ENCODE measurements at places on chromosomes 5 and 9.

- no peak for DNase-seq
Measured at GRCh38 chr5:178668579-178668978, 41.7 kb upstream of the CLK4 start.

- no peak for DNase-seq
Measured at GRCh38 chr9:75964427-75964826, 74.0 kb downstream of the PCSK5 start.

GRCh38 chr5:101024299-101024698 lies 121.2 kb upstream of the ST8SIA4 start:
- no peak for DNase-seq

DNA sequence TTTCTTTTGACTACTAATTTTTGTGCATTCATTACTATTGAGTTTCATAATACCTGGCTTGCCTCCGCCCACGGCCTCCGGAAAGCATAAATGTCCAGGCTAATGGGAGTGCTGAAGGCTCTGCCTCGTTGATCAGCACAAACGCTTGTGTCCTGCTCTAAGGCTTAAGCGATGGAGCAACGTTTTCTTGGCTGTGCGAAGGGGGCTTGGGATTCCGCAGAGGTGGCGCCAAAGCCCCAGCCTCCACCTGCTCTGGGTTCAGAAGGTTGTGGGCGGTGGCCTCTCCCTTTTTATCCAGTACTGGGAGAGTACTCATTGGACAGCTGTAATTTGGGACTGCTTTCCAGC lies 19.7 kb downstream of the ANXA2R start:
- no peak for DNase-seq

DNA sequence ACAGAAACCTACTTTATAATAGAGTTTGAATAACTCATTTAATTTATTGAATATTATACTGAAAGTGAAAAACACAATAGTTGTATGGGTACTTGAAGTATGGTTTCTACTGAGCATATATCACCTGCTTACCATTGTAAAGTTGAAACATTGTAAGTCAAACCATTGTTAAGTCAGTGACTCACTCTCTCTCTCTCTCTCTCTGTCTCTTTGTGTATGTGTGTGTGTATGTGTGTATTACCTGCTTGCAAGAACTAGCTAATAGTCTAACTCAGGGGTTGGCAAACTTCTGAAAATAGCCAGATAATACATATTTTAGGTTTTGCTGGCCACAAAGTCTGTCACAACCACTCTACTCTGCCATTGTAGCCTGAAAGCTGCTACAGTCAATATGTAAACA lies 564.3 kb upstream of the ZNF608 start:
- DNase-seq, result no peak

DNA sequence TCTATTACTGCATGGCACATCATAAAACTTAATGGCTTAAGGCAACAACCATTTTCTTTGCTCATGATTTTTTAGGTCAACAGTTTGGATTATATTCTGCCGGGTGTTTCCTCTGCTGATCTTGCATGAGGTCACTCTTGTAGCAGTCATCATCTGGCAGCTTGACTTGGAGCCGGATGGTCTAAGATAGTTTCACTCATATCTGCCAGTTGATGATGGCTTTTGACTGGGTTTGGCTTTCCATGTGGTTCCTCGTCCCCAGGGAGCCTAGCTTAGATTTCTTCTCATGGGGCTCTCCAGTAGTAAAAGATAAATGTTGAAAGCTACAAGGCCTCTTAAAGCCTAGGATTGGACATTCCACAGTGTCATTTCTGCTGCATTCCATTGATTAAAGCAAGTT lies 27.4 kb downstream of the LNPEP start:
- no peak for DNase-seq

DNA sequence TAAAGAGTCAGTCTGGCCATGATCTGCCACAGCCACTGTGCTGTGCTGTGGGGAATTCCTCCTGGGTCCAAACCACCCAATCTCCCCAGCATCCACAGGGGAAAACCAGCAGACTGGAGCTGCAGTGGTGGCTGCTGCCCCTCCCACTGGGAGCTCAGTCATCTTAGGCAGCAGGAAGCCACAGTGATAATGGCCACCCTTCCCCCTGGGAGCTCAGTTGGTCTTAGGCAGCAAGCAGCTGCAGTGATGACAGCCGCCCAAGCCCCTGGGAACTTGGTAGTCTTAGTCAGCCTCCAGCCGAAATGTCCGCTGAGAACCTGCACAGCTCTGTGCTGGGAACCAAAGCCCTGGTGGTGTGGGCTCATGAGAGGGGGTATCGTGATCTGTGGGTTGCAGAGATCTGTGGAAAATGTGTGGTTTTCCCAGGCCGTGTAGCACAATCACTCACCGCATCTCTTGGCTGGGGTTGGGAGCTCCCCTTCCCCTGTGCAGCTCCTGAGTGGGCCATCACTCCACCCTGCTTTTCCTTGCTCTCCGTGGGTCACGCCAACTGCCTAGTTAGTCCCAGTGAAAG lies 38.4 kb upstream of the SMIM15 start:
- DNase-seq, result no peak

GRCh38 chr5:112560371-112560770 lies 141.3 kb upstream of the EPB41L4A start:
- no peak for DNase-seq

GRCh38 chr5:43619380-43619779 lies 16.4 kb downstream of the NNT start:
- DNase-seq, result no peak

DNA sequence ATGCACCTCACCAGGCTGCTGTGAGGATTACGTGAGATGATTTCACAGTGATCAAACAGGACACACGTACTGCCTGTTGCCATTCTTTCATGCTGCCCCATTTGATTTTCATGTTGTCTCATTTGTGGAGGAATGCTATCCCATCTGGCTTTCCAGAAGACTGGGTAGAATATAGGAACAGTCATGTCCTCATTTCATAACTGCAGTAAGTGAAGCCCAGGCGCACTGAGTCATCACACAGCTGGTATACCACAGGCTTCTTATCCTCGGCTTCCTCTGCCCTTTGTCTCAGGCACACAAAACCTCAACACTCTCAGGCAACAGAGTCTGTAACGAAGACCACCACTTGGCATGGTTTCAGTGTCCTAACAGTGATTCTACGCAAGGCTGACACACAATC lies 62.3 kb downstream of the LHFPL2 start:
- no peak for DNase-seq

DNA sequence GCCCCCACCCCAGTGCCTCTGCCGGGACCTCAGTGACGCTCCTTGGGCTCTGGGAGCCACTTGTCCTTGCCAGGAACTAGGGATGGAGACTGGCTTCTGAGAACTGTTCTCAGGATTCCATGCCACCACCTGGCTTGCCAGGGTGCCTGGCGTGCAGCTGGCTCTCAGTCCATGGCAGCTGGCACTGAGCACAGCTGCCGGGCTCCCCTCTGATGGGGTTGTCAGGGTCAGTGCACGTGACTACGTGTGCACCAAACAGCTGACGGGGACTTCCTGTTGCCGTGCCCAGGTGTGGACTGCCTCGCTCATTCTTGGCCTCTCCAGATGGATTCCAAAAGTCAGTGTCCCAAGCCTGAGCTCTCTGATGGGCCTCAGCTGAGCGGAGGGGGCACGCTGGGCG lies 9.4 kb downstream of the KCNT1 start:
- no peak for DNase-seq

- DNase-seq, result no peak
Measured at GRCh38 chr5:12566441-12566840, 662.2 kb upstream of the CTNND2 start.

DNA sequence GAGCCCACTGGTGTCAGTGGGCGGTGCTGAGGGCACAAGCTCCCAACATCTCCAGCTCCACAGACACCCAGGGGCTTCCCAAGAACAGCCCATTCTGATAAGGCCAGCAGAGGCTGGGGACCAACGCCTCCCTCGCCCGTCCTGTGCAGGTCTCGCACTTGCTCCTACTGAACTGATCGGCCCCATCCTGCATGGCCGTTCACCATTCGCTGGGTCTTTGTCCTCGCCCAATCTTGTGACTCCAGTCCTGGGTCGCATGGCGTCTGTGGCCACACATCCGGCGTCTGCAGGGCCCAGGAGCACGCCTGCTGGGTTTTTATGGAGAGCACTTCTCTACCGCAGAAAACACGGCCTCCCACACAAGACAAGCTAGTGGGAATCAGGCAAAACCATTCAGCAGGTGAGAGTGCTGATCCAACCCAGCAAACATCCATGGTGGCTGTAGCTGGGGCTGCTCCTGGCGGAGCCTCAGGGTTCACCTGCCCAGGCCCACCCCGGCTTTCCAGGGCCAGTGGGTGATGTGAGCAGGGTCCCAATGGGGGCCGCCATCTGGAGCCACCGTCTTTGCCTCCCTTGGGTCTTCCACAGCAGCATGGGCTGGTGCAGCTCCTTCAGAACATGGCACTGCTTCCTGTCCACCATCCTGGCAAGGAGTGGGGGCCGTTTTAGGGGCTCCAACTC lies 7.4 kb downstream of the LRRC14B start:
- DNase-seq, result no peak

GRCh38 chr9:89538871-89539270 lies 41.0 kb upstream of the SEMA4D start:
- DNase-seq, result no peak

- no peak for DNase-seq
Measured at GRCh38 chr9:91783876-91784672, 166.0 kb downstream of the ROR2 start.

DNA sequence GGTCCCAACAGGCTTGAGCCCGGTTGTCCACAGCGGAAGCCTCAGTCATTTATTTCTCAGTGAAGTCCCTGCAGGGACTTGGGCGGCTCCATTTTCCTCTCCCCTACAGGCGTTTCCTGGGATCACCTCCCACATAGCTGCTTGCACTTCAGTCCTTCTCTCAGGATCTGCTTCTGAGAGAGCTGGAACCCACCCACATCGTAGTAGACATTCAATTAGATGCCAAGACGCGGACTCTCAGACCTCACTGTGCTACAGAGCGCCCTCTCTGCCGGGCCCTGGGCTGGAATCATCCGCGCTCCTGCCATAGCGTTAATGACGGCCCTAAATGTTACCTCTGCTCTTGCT lies 54.0 kb upstream of the ROR2 start:
- no peak for DNase-seq

DNA sequence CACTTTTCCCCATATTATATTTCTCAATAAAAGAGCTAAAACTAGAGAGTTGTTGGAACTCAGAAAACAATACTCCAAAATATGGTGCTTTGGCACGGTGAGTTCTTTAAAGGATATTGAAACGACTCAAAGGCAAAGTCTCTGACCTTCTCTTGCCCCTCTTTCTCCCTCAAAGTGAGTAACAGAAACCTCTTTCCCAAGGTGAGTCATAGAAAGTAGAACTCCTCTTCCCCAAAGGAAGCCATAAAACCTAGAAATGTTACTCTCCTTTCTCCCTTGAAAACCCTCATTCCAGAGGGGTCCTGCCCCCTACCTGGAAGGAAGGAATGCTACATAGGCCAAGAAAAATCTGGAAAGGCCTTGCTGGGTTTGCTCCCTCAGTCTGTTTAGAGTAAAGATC lies 47.5 kb downstream of the RAPGEF6 start:
- no peak for DNase-seq

- DNase-seq, result no peak
Measured at GRCh38 chr9:73138516-73138915, 13.1 kb upstream of the ANXA1 start.

DNA sequence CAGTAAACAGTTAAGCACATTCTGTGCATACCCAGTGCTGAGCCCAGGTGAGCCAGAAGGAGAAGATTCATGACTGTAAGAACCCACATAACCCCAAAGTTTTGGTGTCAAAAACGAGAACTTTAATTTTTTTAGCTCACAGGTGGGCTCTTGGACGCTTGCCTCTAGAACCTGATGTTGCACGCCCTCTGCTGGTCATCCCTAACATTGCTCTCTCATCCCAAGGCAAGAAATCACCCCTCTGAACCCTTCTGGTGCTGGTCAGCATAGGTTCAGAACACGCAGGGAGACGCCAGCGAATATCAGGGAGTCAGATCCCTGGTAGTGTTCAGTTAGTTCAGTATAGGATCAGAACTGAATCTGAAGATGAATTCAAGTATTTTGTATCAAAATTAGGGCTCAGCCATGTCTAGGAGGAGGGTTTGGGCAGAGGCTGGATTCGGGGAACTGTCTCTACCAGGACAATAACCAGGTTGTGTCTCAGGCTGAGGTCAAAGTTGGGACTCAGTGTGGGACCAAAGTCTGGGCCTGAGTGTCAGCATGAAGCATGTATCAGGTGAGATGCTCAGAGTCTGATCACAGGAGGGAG lies 4.1 kb upstream of the DNAJB5 start:
- DNase-seq, result no peak

DNA sequence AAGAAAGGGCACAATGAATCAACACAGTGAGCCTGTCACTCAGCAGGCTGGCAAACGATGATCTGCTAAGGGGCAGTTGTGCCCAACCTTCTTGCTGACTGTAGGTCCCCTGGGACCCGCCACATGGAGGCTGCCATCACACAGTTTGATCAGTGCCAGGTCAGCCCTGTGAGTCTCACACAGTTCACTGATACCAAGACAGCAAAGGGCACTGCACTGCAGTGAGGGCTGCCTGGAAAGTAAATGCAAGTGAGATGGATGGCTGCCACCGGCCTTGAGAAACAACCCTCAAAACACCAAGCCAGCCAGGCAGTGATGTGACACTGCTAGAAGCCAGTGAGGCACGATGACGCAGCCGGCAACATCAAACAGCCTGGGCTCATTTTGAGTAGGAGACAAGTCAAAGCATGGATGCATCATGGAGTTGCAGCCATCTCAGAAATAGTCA lies 30.3 kb downstream of the FOXD1 start:
- DNase-seq, result no peak

DNA sequence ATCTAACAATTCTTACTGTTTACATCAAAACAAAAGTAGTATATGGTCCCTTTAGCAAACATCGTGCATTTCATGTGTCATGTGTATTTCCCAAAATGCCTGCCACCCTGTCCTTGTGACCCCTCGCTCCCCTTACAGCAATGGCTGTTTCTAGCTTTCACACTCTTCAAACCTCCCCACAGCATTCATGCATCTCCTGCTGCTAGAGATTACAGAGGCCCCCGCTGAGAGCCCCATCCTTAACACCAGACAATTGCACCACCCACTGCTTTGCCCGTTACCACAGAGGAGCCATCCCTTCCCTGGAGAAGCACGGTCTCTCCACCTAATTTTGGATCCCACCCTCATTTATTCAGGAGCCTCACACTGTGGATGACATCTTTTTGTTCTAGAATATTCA lies 149.7 kb upstream of the IRX4 start:
- DNase-seq, result no peak

- DNase-seq, result peak; percentile 71
Measured at GRCh38 chr5:91381774-91382359, 1.2 kb downstream of the ARRDC3 start.

DNA sequence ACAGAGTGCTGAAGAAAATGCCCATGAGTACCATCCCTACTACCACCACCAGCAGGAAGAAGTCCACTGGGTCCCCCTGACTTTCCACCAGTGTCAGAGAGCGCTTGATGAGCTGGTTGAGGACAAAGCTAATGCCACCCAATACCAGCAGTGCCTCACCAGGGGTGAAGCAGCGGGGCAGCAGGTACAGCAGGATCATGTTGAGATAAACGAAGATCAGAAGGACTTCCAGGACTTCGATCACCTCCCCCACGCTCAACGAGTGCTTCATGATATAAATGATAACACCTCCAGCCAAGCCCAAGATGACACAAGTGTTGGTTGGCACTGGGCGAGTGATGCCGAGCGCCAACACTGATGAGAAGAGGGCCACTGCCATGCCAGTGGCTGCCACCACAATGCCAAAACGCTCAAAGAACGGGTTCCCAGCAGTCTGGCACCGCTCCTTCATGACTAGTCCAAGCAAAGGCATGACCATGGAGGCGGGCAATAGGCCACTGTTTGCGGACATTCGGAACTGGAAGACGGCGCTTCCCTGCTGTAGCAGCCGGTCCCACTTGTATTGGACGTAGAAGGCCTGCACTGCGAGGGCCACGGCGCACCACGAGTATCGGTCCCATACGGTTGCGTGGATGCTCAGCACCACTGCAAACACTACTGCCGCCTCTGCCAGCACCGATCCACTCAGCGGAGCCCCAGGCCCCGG lies 679 bp downstream of the DOLK start:
- no peak for DNase-seq
